Hindlimb muscle (tissue), 1 donor: ENCODE measurements at places on chromosomes 11 and 22. TPM values are rescaled to one million over a fixed set of nuclear protein-coding genes. Genes with fewer than 3 reads are reported as not detected.

TBX1 gene
- 17.2 TPM for polyA plus RNA-seq

OR2AT4 gene
- polyA plus RNA-seq = 0.06 TPM

PATE4 gene
- not detected for polyA plus RNA-seq

OR8A1 gene
- 0.37 TPM for polyA plus RNA-seq

CXCR5 gene
- not detected for polyA plus RNA-seq

PDE3B gene
- polyA plus RNA-seq = 1.6 TPM

SGSM1 gene
- 0.19 TPM for polyA plus RNA-seq

RBM4B gene
- polyA plus RNA-seq = 38.0 TPM

OR52I1 gene
- not detected for polyA plus RNA-seq

RBM4 gene
- polyA plus RNA-seq = 141 TPM

BLID gene
- polyA plus RNA-seq = not detected

NXPE1 gene
- not detected for polyA plus RNA-seq

TIMM8B gene
- polyA plus RNA-seq = 49.2 TPM

EFEMP2 gene
- 87.9 TPM for polyA plus RNA-seq

TMEM179B gene
- 29.2 TPM for polyA plus RNA-seq

MN1 gene
- polyA plus RNA-seq = 17.7 TPM

APOA4 gene
- not detected for polyA plus RNA-seq

GAS2 gene
- polyA plus RNA-seq = 6.0 TPM

VPREB3 gene
- polyA plus RNA-seq = 0.56 TPM

HBG1 gene
- polyA plus RNA-seq = 7.3 TPM
